ENCODE measurements at places on chromosomes 4 and X.

DNA sequence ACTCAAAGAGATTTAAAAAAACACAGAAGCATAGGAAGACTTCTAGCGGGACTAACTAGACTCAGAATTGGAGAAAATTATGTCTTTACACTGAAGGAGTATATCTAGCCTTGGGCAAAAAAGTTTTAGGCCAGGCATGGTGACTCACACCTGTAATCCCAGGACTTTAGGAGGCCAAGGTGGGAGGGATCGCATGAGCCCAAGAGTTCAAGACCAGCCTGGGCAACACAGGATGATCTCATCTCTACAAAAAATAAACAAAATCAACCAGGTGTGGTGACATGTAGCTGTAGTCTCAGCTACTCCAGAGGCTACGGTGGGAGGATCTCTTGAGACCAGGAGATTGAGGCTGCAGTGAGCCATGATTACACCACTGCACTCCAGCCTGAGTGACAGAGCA, 99.5 kb downstream of the NEUROG2 start:
- DNase-seq, result no peak

- DNase-seq, result peak; percentile 58
These were observed 30.1 kb downstream of the NEIL3 start for GRCh38 chr4:177339477-177340374.

DNA sequence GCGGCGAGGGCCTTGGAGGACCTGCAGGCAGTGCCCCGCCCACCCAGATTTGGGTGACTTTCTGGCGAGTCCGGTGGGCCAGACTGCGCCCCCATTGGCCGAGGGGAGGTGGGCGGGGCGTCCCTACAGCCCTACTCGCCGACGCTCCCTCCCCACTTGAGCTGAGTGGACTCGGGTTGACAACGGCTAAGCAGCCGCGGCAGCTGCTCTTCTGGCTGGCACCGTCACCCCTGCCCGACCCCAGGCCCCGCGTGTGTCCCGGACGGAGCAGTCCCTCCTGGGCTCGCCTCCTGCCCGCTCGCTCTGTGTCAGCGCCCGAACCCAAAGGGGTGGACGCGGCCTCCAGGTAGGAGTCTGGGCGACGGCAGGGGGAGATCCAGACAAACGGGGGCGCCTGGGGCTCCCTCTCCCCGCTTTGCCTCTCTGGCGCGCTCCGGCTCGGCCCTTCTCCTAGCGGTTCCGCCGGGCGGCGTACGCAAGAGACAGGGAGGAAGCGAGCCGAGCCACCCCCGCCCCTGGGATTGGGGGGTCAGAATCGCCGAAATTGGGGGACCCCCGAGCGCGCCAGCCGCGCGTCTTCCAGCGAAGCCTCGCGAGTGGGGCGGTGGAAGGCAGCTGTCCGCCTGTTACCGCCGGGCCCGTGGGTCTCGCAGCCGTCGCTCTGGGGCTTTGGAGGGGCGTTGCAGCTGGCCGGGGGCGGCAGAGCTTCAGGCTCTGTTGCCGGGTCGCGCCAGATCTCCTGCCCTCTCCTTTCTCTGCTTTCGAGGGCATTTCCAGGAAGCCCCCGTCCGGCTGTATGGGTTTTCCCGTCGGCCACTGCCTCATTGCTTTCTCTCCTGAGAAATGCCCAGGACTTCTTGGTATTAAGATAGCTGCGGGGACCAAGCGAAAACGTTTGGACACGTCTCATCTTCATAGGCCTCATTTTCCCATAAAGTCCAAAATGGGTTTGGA, 46.3 kb downstream of the STARD8 start:
- peak; percentile 19 for DNase-seq

DNA sequence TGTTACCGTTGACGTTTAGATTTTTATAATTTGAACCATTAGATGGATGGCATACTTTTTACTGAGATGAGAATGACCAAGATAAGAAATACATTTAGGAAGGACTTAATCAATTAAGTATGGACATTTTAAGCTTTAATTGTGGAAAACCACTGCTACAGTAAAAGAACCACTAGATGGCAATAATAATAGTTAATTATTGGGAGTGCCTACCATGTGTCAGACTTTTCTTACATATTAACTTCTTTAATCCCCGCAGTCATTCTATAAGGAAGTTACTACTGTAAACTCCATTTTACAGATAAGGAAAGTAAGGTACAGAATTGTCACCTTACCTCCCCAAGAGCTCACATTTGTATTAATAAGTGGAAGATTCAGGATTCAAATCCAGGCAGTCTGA, 48.5 kb upstream of the MYOZ2 start:
- no peak for DNase-seq

GRCh38 chr4:2660596-2661211, 95.4 kb downstream of the TNIP2 start:
- DNase-seq, result no peak

DNA sequence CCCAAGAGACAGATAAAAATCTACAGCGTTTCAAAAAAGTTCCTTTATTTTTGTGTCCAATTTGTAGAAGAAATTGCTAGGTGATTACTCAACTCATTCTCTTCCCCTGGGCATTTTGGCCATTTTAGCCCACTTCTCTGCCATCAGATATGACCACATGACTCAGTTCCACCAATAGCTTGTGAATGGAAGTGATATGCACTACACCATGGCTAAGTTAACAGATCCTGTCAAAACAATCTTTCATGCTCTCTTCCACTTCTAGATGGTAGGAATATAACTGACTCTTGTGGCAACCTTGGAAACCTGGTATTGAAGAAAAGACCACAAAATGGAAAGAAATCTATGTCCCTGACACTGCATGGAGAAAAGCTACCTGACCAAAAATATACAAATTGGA, 26.2 kb upstream of the FREM3 start:
- no peak for DNase-seq

- DNase-seq, result no peak
These were observed 70.9 kb upstream of the UGT2B7 start for GRCh38 chr4:69025191-69025998.

DNA sequence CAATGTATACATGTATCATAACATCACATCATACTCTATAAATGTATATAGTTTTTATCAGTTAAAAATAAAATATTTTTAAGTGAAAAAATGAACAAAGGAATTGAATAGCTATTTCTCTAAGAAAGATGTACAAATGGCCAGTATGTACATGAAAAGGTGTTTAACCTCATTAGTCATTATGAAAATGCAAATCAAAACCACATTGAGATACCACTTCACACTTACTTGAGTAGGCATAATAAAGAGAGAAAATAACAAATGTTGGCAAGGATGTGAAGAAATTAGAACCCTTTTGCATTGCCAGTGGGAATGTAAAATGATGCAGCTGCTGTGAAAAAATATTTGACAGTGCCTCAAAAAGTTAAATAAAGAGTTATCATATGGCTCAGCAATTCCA, 95.5 kb downstream of the IRS4 start:
- no peak for DNase-seq

DNA sequence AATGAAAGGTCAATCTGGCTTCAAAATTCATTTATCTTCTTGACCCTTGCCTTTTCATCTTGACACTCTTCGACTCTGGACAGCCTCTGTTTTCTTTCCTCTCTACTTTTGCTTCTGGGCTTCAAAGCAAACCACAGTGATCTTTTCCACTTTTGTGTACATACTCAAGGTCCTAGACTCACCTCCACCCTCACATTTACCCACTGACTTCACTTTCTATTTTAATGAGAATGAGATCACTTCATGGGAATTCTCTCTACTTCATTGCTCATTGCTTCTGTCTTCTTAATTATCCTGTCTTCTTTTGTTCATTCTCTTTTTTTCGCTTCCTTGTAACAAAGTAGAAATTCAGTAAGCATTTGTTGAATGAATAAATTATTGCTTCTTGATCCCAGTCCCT, 330.1 kb upstream of the HAND2 start:
- no peak for DNase-seq

- no peak for DNase-seq
These were observed 97.2 kb upstream of the CLNK start for GRCh38 chr4:10781805-10782204.

DNA sequence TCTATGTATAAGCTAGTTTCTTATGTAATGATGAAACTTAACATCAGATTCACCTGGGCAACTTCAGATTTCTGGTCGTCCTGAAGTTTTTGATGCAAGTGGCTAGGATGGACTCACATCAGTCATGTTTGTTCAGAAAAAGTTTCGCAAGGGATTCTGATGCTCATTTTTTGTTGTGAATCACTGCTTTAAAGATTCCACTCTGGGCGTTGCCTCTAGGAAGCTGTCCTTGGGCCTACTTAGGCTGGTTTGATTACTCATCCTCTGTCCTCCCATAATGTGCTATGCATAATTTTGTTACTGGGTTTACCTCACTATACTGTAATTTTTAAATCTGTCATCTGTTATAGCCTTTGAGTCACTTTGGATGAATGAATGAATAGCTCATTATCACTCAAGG, 30.8 kb downstream of the HERC3 start:
- no peak for DNase-seq

GRCh38 chrX:1767026-1767425, 152.2 kb downstream of the ASMT start:
- DNase-seq, result no peak

GRCh38 chr4:102732678-102733077, 28.1 kb downstream of the MANBA start:
- DNase-seq, result no peak

- no peak for DNase-seq
These were observed 144.4 kb downstream of the ATG4A start for GRCh38 chrX:108235986-108236385.

- no peak for DNase-seq
These were observed 870.2 kb downstream of the C4orf33 start for GRCh38 chr4:129966175-129966574.

GRCh38 chr4:30719454-30720020, 632 bp upstream of the PCDH7 start:
- no peak for DNase-seq

GRCh38 chrX:65997978-65998717, 41.7 kb downstream of the VSIG4 start:
- no peak for DNase-seq

DNA sequence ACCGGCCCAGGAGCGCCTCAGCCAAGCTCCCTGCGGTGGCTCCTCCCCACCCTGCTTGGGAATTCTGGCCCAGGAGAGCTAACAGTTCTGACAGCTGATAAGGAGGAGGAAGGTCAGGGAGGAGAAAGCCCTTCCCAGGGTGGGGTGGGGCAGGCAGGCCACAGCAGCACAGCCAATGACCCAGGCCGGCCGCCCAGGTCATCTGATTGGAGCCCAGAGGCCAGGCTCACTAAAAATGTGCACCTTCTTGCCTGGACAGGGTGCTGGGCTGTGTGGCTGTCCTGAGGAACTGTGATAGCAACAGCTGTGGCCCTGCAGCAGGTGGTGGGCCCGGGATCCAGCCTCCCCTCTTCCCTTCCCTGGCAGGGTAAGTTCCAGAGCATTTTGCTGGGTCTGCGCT, 17.2 kb upstream of the SH3TC1 start:
- no peak for DNase-seq

DNA sequence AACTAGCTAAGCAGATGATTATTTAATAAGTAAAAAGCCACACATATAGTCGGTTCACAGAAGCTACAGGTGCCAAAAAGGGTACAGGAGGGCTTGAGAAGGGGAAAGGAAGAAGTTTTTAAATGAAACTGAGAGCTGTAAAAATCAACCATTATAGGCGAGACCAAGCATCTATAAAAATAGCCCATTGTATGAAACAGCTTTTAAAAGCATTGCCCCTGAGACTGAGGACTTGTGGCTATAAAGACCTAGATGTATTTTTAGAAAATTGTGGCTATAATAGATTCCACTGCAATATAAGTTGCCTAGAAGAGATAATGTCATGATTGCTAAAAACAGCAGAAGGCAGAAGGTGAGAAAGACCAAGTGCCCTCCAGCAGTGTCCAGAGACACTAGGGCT, 15.0 kb upstream of the TTC29 start:
- DNase-seq, result no peak

DNA sequence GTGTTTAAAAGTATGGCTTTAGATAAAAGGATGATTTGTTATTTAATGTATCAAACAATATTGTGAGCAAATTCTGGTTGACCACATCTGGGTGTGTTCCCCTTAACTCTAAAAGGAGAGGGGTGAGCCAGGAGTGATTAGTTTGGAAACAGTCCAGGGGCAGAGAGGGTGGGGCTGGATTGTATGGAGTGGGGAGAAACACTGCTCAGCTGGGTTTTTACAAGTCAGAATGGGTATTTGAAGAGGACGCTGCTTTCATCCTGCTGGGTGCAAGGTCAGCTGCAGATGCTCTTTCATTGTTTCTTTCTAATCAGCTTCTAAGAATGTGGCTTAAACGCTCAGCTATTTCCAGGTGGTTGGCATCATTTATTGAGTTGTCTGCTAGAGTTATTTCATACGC, 82.8 kb upstream of the LIMCH1 start:
- no peak for DNase-seq

- DNase-seq, result peak; percentile 56
These were observed 1.6 kb downstream of the REST start for GRCh38 chr4:56909086-56909894.

Measured in CD4-positive, alpha-beta T cell treated with Interleukin-12 subunit alpha and Interleukin-12 subunit beta, for 1 hour (primary cell).